Dermis lymphatic vessel endothelial cell (primary cell): ENCODE measurements at places on chromosomes 13 and 19. TPM values are rescaled to one million over a fixed set of nuclear protein-coding genes. Genes with fewer than 3 reads are reported as not detected.

The CEACAM3 gene
- not detected in 2 replicates for total RNA-seq

The USHBP1 gene
- 33.1 and 37.3 TPM in 2 replicates for total RNA-seq

The PSG1 gene
- total RNA-seq: not detected in 2 replicates

The ICAM4 gene
- total RNA-seq: under 0.01 and 0.11 TPM in 2 replicates

The COMP gene
- under 0.01 TPM in 1 of 2 replicates, not detected in the other for total RNA-seq

The HTR2A gene
- total RNA-seq: not detected in 2 replicates

The ZNF208 gene
- total RNA-seq: 0.09 TPM in 1 of 2 replicates, not detected in the other

The MYO16 gene
- total RNA-seq: under 0.01 TPM in 1 of 2 replicates, not detected in the other

The ARRDC5 gene
- total RNA-seq: not detected in 2 replicates

The SLC25A41 gene
- total RNA-seq: not detected in 2 replicates

The KLK15 gene
- total RNA-seq: not detected in 2 replicates

The LSM14A gene
- total RNA-seq: 138 TPM in 2 replicates

The ZNF560 gene
- total RNA-seq: under 0.01 TPM in 1 of 2 replicates, not detected in the other

The LGALS7 gene
- total RNA-seq: not detected in 2 replicates

The SCN1B gene
- total RNA-seq: 8.8 and 12.2 TPM in 2 replicates

The TYROBP gene
- not detected in 2 replicates for total RNA-seq

The COX7A1 gene
- total RNA-seq: 39.0 and 65.5 TPM in 2 replicates

The CEACAM6 gene
- total RNA-seq: not detected in 2 replicates

The FGF9 gene
- not detected in 2 replicates for total RNA-seq

The ZNF302 gene
- total RNA-seq: 12.6 and 18.3 TPM in 2 replicates

The MEIOSIN gene
- total RNA-seq: not detected in 2 replicates

The SIGLEC5 gene
- not detected in 2 replicates for total RNA-seq

The ZNF766 gene
- 9.3 and 11.3 TPM in 2 replicates for total RNA-seq

The ANKRD24 gene
- total RNA-seq: 0.11 and 0.17 TPM in 2 replicates

The C2CD4C gene
- 2.9 and 10.2 TPM in 2 replicates for total RNA-seq

The ZBTB32 gene
- not detected in 2 replicates for total RNA-seq

The CACNA1A gene
- total RNA-seq: under 0.01 and 0.26 TPM in 2 replicates

The CLEC11A gene
- total RNA-seq: 0.34 and 1.6 TPM in 2 replicates

The SSBP4 gene
- total RNA-seq: 32.9 and 36.8 TPM in 2 replicates

The JAK3 gene
- total RNA-seq: 0.76 and 0.95 TPM in 2 replicates
